Liver (tissue), 10 donors: ENCODE measurements at places on chromosomes 6 and 20. TPM values are rescaled to one million over a fixed set of nuclear protein-coding genes. Genes with fewer than 3 reads are reported as not detected.

DNA sequence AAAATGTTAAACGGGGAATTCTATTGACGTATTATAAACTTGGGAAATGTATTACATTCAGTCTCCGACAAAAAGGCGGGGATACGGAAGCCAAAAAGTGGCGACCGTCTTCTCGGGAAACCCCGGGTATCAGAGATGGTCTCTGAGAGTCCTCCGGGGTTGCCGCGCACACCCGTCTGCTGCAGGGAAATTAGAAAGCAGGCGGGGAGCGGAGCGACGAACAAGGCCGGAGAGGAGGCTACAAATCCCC lies 1.5 kb downstream of the SALL4 start:
- peak; percentile 55 for DNase-seq

- no peak for DNase-seq
These were observed 14.2 kb downstream of the COL19A1 start for GRCh38 chr6:69880601-69881000.

DNA sequence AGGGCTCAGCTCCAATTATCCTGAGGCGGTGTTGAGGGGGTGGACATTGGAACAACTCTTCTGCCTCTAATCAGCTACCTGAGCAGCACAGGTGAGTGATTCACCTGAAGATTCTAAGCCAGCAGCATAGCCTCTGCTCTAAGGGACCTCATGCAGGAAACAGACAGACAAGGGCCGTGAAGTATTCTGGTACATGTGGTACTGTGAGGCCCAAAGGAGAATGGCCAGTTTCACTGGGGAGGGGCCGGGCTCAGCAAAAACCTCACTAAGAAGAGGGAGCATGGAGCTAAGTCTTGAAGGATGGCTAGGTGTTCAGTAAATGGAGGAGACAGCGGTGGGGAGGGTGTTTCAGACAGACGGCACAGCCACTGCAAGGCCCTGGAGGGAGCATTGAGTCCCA lies 58.5 kb upstream of the CCDC167 start:
- no peak for DNase-seq

The TSPO2 gene
- 0.25 TPM for total RNA-seq

- no peak for DNase-seq
These were observed 157.7 kb upstream of the MMS22L start for GRCh38 chr6:97440590-97441176.
